ENCODE measurements at places on chromosomes 3 and 15.

- no peak for DNase-seq
Measured at GRCh38 chr3:64163019-64163754, 62.1 kb downstream of the PRICKLE2 start.

GRCh38 chr3:127889461-127889863 is 25.6 kb upstream of the KBTBD12 start:
- DNase-seq = peak; percentile 78

GRCh38 chr3:140470211-140470610 is 207.7 kb upstream of the TRIM42 start:
- no peak for DNase-seq

DNA sequence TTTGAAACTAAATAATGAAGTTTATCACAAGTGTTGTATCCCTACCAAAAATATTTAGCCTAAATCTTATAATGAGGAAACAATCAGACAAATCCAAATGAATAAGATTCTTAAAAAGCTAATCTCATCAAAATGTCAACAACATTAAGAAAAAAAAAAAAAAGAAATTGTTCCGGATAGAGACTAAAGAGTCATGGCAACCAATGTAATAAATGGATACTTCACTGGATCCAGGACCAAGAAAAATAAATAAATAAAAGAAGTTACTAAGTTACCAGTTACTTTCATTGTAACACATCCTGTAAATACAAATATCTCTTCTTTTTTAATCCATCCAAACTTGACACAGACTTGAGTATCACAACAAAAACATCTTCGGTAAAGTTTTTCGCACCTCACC is 607 bp downstream of the MRPL47 start:
- DNase-seq = no peak

- no peak for DNase-seq
Measured at GRCh38 chr15:68518785-68519430, 59.9 kb upstream of the CORO2B start.

- DNase-seq = peak; percentile 15
Measured at GRCh38 chr3:99902091-99902490, 84.4 kb downstream of the CMSS1 start.

DNA sequence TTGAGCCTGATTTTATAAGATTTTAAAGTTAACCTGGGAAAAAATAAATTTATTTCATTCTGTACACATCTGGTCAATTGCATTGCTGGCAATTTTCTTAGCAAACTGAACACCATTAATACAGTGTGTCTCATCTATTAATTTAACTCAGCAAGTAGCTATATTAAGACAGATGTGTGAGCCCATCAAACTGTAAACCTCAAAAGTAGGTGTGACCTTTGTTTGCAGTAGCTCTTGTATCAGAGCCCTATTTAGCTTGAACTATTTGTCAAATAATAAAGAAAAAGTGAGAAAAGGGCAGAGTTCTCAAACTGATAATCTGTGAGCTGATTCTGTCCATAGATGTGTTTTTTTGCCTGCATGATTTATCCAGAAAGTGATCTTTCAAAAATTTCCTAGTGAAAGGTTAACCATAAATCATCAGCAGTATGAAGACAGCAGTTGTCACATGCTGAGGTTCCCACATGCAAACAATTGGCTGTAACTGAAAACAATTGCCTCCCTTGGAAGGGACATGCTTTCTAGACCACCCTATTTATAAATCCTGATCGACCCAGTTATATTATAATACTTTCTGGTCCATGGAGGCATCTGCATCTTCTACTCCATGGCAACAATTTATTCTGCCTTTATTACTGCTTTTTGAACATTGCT is 646.5 kb downstream of the NSUN3 start:
- DNase-seq = no peak

All from fibroblast of the aortic adventitia (primary cell).